ENCODE measurements at places on chromosomes 5 and 9. TPM values are rescaled to one million over a fixed set of nuclear protein-coding genes. Genes with fewer than 3 reads are reported as not detected.

DNA sequence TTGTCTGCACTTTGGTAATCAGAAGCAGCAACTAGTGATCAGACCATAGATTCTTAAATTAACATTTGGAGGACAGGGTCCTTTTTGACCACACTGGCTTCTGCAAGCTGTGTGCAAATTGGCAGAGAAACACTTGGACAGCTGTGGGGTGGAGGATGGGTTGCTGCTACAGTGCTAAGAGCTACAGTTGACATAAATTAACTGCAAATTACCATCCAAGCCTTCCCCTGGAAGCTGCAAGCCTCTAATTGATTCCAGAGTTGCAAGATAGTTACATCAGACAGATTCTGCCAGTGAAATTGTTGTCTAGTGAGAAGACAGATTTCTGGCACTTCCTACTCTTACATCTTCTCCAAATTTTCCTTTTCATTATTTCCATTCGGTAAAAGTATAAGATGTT lies 517.7 kb downstream of the DIRAS2 start:
- DNase-seq = no peak

DNA sequence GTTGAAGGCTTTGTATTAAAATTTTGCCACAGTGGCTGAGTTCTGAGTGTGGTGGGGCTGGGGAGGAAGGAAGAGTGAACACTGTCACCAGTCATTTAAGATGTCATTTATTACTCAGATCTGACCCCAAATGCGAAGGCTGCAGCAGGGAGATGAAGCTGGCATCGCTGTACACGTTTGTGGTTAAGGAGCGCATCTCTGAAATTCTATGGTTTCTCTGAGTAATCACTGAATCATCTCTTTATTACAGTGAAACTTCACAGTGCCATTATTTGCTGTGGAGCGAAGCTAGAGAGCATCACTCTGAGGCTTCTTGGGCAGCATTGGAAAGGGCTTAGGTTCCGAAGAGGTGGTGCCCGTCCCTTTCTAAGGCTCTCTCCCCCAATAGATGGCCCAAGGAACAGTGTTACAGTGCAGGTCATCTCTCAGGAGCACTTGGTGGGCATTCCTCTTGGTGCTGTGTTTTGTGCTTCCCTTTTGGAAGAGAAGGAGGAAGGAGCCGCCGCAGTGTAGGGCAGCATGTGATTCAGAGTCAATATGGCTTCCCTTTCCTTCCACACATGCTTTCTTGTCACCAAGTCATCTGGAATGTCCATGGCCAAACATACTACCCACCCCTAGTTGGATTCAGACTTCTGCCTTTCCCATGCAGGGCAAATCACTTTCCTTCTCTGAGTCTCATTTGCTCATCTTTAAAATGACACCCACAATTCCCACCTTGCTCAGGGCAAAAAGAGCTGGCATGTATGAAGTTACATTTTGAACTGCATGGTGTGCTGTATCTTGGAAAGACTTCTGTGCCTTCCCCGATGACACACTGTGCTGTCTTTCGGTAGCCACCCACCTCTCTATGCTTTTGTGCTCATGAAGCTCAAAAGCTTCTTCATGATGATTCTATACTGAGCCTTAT lies 9.3 kb upstream of the TEX48 start:
- DNase-seq = peak; percentile 80

DNA sequence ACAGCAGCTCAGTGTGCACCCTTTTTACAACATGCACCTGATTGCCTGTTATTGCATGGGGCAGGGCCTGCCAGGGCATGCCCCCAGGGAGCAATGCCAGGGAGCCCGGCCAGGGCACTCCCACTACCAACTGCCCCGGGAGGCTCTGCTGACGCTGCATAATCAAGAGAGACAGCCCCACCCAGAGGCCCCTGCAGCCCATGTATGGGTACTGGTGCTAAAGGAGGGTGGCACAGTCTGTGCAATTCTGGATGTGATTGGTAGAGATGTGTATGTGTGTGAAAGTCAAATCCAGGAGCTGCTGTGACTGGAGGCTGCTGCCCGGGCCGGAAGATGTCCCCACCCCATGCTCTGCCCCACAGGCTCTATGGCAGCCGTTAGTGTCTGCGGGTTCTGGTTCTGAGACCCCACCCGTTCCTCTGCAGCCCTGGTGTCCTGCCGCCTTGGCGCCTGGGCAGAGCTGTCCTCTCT lies 3.9 kb upstream of the NEURL1B start:
- no peak for DNase-seq

GRCh38 chr5:31433229-31433628 lies 98.7 kb downstream of the DROSHA start:
- DNase-seq = no peak

GRCh38 chr5:31453522-31453921 lies 78.4 kb downstream of the DROSHA start:
- no peak for DNase-seq

FAM153A gene
- 27.3 TPM for total RNA-seq

SUSD3 gene
- total RNA-seq = 28.8 TPM

TXNDC8 gene
- total RNA-seq = not detected

ZNF79 gene
- 8.6 TPM for total RNA-seq

All from activated naive CD8-positive, alpha-beta T cell treated with anti-CD3 and anti-CD28 coated beads for 36 hours (primary cell).